ENCODE measurements at places on chromosomes 4 and X.

DNA sequence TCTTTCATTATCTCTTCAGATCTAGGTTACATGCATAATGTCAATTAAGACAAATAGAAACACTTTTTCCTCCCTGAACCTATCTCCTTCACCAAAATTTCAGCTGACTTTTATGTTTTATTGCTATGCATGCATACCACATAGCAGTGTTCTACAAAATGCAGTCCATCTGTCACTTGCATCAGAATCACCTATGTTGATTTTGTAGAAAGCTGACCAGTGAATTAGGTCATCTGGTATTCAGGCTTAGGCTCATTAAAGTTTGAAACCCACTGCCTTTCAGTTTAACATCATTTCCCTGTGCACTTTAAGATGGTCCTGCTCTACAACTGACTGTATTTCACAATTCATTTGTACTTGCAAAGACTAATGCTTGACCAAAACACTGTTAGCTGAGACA, 277.9 kb downstream of the CFAP299 start:
- no peak for DNase-seq

DNA sequence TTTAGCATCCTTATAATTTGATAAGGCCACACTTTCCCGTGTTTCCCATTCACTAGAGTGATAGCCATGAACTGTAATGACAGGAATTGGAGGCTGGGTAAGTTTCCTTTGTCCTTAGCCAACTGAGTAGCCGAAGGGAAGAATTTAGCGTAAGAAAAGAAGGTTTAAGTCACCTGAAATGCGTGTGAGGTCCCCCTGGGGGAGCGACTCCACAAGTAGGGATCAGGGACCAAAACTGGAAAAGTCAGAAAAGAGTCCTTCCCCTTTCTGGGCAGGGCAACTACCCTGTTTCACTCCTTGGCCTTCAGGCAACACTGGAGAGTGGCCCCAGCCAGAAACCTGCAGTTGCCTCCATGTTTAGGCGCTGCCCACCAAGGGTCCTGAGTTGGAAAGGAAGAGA, 81.6 kb upstream of the MED14 start:
- no peak for DNase-seq

- no peak for DNase-seq
Observed at GRCh38 chrX:68939868-68940267, 111.0 kb downstream of the EFNB1 start.

DNA sequence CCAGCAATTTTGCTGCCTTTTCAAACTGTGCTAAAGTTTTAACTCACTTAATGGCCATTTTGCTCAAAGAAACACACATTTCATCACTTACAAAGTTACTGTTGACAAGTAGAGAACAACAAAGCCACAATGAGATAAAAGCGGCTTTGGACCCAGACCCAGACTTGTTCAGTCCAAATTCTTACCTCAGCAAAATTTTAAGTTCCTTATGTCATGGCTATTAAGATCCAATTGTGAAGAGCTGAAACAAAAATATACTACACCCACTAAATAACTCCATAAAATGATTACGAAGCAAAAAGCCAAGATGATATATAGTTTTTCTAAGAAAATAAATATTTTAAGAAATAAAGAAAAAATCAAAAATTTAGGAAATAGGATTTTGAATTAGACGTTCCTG, 137.0 kb upstream of the INPP4B start:
- no peak for DNase-seq

DNA sequence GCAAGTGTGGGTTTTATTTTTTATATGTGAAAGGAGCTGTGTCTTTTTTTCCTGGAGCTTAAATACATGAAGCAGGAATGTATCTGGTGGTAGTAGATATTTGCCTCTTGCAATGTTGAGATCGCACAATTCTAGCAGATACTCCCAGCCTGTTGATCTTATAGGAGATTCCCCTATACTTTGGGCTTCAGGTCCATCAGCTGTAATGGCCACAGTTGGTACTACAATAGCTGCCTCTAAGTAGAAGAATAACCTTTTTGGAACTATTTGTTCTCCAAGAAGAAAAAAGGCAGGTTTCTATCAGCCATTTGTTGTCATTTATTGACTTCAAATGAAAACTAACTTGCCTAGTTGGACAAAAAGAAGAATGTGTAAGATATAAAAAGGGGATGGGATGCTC, 37.7 kb downstream of the LIMCH1 start:
- no peak for DNase-seq

DNA sequence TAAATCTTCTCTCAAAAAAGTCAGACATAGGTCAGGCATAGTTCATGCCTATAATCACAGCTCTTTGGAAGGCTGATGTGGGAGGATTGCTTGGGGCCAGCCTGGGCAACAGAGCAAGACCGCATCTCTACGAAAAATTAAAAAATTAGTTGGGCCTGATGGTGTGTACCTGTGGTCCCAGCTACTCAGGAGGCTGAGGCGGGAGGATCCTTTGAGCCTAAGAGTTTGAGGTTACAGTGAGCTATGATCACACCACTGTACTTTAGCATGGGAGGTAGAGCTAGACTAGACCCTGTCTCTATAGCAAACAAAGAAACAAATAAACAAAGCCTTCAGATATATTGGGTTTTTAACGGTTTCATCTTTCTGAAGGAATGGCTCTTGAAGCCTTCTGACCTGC, 62.2 kb downstream of the DIPK2B start:
- no peak for DNase-seq

DNA sequence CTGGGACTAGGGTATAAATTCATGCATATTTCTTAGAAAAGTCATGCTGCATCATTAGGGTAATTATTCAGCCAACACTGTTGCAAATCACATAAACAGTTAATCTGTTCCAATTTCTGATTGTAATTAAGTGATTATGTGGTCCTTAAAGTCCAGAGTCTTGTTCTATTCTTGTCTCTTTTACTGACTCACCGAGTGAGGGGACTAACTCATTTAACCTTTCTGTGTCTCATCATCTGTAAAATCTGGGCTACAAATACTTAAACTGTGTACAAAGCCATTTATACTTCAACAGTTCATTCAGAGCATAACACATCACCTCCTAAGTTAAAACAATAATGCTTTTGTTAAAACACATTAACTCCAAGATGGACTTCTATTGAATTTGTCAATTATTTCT, 65.4 kb upstream of the KLHL13 start:
- DNase-seq = no peak

GRCh38 chr4:61501812-61502211, 301.7 kb downstream of the ADGRL3 start:
- DNase-seq = no peak

DNA sequence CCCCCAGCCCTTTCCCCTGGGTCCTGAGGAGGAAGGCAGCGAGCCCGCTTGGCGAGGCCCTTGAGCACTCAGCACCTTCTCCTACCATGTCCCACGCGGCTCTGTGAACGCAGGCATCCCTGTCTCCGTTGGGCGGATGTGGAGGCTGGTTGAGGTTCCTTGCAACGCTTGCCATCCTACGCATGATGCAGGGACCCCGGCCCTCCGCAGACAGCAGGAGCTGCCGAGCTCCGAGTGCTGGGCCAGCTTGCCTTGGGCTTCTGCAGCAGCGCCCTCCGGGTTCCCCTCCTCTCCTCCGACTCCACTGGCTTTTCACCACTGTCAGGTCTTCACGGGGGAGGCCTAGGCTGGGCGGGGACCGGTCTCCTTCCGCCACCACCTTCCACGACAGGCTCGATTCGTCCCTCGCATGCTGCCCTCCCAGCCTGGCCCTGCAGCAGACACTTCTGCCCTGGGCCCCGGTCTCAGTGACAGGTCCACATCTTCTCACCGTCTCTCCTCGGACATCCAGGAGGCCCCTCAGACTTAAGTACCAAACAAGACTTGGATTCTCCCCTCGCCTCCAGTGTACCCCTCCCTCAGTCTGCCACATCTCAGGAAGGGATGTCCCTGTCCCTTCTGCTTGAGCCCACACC, 67.6 kb upstream of the HGFAC start:
- no peak for DNase-seq

DNA sequence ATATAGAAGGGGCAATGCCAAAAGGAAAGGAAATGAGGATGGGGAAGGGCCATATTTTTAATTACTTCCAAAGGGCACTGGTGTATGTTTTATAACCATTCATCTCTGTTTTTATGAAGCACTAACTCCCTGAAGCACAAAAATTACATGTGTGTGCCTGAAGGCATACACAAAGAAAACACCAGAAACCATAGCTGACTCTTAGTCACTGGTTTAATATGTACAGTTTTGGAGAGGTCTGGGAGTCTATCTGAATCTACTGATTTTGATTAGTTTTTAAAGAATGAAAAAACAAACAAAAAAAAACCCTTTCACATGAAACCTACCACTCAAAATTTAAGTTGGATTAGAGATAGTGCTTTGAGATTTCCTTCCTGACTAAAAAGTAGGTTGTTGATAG, 438.7 kb downstream of the RPA4 start:
- no peak for DNase-seq

Measured in hematopoietic multipotent progenitor cell treated with erythropoietin and hydrocortisone succinate and interleukin-3 and kit ligand, for 4 days (in vitro differentiated cells).